Mesothelial cell of epicardium (in vitro differentiated cells): ENCODE measurements at places on chromosomes 4 and X.

GRCh38 chr4:59570860-59571476 is 1629.2 kb upstream of the ADGRL3 start:
- H3K36me3 ChIP-seq, result no peaks in the 10 kb centered on the region
- no peak overlapping the region for H3K27ac ChIP-seq
- no peak overlapping the region for H3K4me3 ChIP-seq
- H3K4me1 ChIP-seq, result no peaks in the 10 kb centered on the region
- no peak for DNase-seq
- H3K27me3 ChIP-seq, result no peaks in the 10 kb centered on the region

DNA sequence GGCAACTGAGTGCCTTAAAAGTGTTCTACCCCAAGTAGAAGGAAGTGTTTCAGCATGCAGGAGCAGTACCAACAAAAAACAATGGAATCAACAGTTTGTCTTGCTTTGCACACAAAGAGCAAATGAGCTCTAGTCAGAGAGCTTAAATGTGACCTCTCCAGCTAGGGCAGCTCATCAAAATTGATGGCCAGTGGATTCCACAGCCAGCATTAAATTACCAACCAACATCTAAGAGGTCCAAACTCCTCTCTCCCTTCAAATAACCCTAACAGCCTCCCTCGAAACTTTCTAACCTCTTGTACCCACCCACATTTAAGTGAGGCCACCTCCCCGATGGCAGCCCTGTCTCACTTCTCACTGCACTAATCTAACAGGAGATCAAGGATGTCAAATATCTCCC is 219.9 kb downstream of the CHIC2 start:
- no peak overlapping the region for H3K4me3 ChIP-seq
- no peaks in the 10 kb centered on the region for H3K27me3 ChIP-seq
- peaks cover 10% of the 10 kb centered on the region for H3K4me1 ChIP-seq

- no peaks in the 10 kb centered on the region for H3K4me1 ChIP-seq
- no peaks in the 10 kb centered on the region for H3K36me3 ChIP-seq
- no peak overlapping the region for H3K4me3 ChIP-seq
- H3K27me3 ChIP-seq, result no peaks in the 10 kb centered on the region
These were observed 24.4 kb upstream of the MGST2 start for GRCh38 chr4:139641218-139641617.

DNA sequence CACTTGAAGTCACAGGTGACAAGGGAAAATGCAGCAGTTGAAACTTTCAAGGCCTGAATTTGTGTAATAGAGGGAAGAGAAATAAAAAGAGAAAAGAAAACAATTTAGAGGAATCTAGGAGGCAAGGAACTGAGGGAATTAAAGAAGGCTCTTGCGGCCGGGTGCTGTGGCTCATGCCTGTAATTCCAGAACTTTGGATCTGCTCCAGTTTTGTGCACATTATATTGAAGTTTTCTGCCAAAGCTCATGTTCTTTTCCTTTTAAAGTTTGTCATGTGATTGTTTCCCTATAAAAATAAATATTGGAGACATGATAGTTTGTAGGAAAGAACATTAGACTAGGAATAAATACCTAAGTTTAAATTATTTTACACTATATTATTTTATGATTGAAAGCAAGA is 433.9 kb upstream of the CPEB2 start:
- H3K4me1 ChIP-seq, result no peaks in the 10 kb centered on the region
- H3K27me3 ChIP-seq, result no peaks in the 10 kb centered on the region
- H3K4me3 ChIP-seq, result no peak overlapping the region
- H3K36me3 ChIP-seq, result no peaks in the 10 kb centered on the region
- no peak overlapping the region for H3K27ac ChIP-seq

- H3K36me3 ChIP-seq, result peaks cover 9% of the 10 kb centered on the region
- H3K27me3 ChIP-seq, result no peaks in the 10 kb centered on the region
- H3K27ac ChIP-seq, result peak overlapping the region; percentile 90
- H3K4me3 ChIP-seq, result no peak overlapping the region
These were observed 27.5 kb downstream of the STOX2 start for GRCh38 chr4:183932576-183932975.

- H3K4me3 ChIP-seq, result no peak overlapping the region
- H3K36me3 ChIP-seq, result no peaks in the 10 kb centered on the region
- H3K27ac ChIP-seq, result no peak overlapping the region
These were observed 32.1 kb downstream of the TIGD4 start for GRCh38 chr4:152747444-152747843.

GRCh38 chr4:153531000-153531358 is 64.8 kb downstream of the TMEM131L start:
- H3K27me3 ChIP-seq, result no peaks in the 10 kb centered on the region
- H3K36me3 ChIP-seq, result no peaks in the 10 kb centered on the region
- DNase-seq, result no peak
- H3K27ac ChIP-seq, result peak overlapping the region; percentile 5
- peaks cover 8% of the 10 kb centered on the region for H3K4me1 ChIP-seq
- H3K4me3 ChIP-seq, result no peak overlapping the region

DNA sequence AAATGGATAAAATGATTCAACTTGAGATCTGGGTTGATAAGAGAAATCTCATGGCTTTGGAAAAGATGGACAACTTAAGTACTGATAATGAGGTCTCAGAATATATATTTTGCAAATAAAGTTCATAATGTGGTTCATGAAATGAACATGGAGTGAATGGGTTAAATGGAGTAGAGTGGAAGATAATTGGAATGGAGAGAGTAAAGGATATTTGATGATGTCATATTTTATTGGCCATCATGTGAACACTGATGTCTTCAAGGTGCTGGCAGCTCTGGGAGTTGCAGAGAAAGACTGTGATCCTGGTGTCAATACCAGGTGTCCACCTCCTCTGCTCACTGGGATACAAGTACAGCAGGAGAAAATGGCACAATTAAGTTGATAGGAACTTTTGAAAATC is 133.9 kb upstream of the ZXDA start:
- no peak overlapping the region for H3K4me3 ChIP-seq
- no peaks in the 10 kb centered on the region for H3K4me1 ChIP-seq
- H3K27ac ChIP-seq, result no peak overlapping the region

GRCh38 chr4:124583797-124584196 is 128.7 kb downstream of the ANKRD50 start:
- DNase-seq, result no peak
- H3K27ac ChIP-seq, result no peak overlapping the region
- H3K4me3 ChIP-seq, result no peak overlapping the region
- no peaks in the 10 kb centered on the region for H3K27me3 ChIP-seq

DNA sequence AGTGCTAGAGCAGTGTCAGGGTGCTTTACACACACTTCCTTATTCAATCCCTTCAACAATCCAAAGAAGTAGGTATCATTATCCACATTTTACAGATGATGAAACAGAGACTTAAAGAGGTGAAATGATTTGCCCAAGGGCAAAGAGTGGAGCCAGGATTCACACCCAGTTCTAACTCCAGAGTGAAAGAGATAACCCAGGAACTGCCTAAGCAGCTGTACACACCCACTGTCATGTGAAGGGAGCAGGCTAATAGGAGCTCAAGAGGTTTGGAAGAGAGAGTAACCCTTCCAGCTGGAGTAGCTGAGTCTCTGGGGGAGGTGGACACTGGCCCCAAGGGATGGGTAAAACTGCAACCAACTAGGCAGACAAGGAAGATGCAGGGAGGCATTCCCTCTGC is 92.5 kb downstream of the FBXL5 start:
- H3K4me3 ChIP-seq, result no peak overlapping the region
- peaks cover 48% of the 10 kb centered on the region for H3K36me3 ChIP-seq
- peaks cover 2% of the 10 kb centered on the region for H3K4me1 ChIP-seq
- H3K27me3 ChIP-seq, result no peaks in the 10 kb centered on the region

DNA sequence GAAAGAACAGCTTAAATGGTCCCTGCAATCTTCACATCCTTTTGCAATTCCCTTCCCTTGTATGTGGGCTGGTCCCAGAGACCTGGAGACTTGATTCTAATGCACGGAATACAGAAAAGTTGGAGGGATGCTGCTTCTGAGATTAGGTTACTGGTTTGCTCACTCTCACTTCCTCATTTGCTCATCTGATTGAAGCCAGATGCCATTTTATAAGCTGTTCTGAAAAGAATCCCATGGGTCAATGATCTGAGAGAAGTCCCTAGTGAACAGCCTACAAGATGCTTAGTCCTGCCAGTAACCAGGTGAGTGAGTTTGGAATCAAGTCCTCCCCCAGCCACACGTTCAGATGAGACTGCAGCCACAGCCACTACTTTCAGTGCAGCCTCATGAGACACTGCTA is 35.9 kb downstream of the MAGEA1 start:
- H3K36me3 ChIP-seq, result no peaks in the 10 kb centered on the region
- H3K27ac ChIP-seq, result no peak overlapping the region
- DNase-seq, result no peak
- no peaks in the 10 kb centered on the region for H3K4me1 ChIP-seq
- H3K4me3 ChIP-seq, result no peak overlapping the region
- peaks cover 13% of the 10 kb centered on the region for H3K27me3 ChIP-seq

GRCh38 chr4:122845760-122846159 is 19.1 kb downstream of the FGF2 start:
- peaks cover 10% of the 10 kb centered on the region for H3K36me3 ChIP-seq
- peaks cover 4% of the 10 kb centered on the region for H3K4me1 ChIP-seq
- H3K4me3 ChIP-seq, result no peak overlapping the region
- no peak for DNase-seq
- H3K27ac ChIP-seq, result no peak overlapping the region

GRCh38 chr4:168384437-168385141 is 66.0 kb upstream of the DDX60 start:
- H3K4me1 ChIP-seq, result no peaks in the 10 kb centered on the region
- no peak overlapping the region for H3K4me3 ChIP-seq
- peaks cover 11% of the 10 kb centered on the region for H3K36me3 ChIP-seq
- H3K27me3 ChIP-seq, result no peaks in the 10 kb centered on the region
- DNase-seq, result no peak

GRCh38 chrX:115898382-115899001 is 272.1 kb upstream of the AGTR2 start:
- no peaks in the 10 kb centered on the region for H3K4me1 ChIP-seq
- no peak for DNase-seq
- peaks cover 47% of the 10 kb centered on the region for H3K36me3 ChIP-seq

DNA sequence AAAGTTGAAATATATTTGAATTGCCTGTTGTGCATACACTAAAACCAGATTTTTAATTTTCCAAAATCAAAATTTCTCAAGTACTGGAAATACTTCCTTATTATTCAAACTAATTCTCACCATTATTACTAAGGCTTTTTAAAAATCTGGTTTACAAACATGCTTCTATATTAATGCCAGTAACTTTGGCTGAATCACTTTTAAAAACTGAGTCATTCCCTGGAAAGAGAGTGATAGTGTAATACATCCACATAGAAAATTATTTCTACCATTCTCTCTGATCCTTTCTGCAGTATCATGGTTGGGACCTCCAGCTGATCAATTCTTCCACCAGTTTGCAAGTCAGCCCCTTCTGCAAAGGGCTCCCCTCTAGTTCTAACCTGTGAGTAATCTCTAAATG is 165.3 kb upstream of the FAM241A start:
- H3K4me1 ChIP-seq, result peaks cover 20% of the 10 kb centered on the region
- H3K36me3 ChIP-seq, result peaks cover 4% of the 10 kb centered on the region
- no peak for DNase-seq
- H3K27me3 ChIP-seq, result peaks cover 23% of the 10 kb centered on the region
- H3K27ac ChIP-seq, result no peak overlapping the region

DNA sequence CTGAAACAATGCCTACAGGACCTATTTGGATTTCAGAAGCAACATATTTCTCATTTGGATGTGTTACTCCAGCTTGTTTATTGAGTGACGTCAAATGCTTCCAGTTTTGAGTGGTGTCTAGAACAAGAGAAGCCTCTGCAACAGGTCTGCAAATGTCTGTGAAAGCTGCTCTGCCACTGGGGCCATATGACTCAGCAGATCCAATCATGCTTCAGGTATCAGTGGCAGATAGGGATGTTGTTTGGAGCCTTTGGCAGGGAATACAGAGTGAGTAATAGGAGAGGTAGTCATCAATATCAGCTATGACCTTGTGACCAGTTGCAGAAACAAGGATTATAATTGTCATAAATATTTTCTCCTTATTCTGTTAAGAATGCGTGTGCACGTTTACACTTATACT is 141.1 kb upstream of the ZXDA start:
- H3K27ac ChIP-seq, result no peak overlapping the region
- DNase-seq, result no peak
- no peaks in the 10 kb centered on the region for H3K4me1 ChIP-seq
- H3K27me3 ChIP-seq, result no peaks in the 10 kb centered on the region
- no peak overlapping the region for H3K4me3 ChIP-seq

DNA sequence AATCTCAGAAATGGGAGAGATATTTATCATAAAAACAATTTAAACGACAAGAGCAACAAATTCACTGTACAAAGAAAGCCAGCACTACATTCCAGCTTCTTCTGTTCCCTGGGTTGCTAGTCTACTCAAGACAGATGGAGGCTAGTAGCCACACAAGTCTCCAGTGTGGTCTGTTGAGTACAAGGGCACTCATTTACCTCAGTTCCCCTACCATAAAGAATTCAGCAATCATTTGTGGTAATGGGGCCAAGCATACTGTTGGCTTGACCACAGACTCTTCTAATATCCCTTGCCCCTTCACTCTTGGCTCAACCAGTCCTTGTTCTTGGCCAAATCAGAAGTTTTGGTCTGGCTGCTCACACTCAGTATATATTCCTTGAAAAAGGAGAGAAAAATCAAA is 212.3 kb downstream of the COX18 start:
- no peak overlapping the region for H3K4me3 ChIP-seq
- no peaks in the 10 kb centered on the region for H3K36me3 ChIP-seq
- H3K4me1 ChIP-seq, result no peaks in the 10 kb centered on the region
- no peaks in the 10 kb centered on the region for H3K27me3 ChIP-seq
- no peak overlapping the region for H3K27ac ChIP-seq
- no peak for DNase-seq

DNA sequence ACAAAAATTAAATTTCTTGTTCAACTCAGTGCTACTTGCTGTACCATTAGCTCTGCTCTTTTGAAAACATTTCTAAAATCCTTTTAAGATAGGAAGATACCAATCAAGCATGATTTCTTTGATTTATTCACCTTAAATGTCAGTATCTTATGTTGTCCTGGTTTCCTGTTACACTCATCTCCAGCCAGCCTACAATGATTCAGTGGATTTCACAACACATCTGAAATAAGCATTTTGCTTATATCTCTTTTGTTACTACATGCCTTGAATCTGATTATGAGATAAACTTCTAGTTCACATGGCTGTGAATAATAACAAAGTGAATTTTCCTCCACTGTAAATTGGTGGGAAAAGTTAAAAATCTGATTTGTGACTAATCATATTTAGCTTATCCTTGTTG is 112.5 kb upstream of the BMP3 start:
- no peak overlapping the region for H3K27ac ChIP-seq
- H3K36me3 ChIP-seq, result no peaks in the 10 kb centered on the region
- H3K4me1 ChIP-seq, result no peaks in the 10 kb centered on the region
- DNase-seq, result no peak
- H3K27me3 ChIP-seq, result peaks cover 25% of the 10 kb centered on the region
- no peak overlapping the region for H3K4me3 ChIP-seq

GRCh38 chrX:85052205-85052604 is 48.5 kb downstream of the APOOL start:
- no peak overlapping the region for H3K4me3 ChIP-seq
- H3K4me1 ChIP-seq, result no peaks in the 10 kb centered on the region
- H3K27ac ChIP-seq, result no peak overlapping the region
- DNase-seq, result no peak
- H3K27me3 ChIP-seq, result no peaks in the 10 kb centered on the region
